ENCODE measurements at places on chromosomes 12 and 14.
A peak's percentile ranks its signal among the peaks of the same experiment; 100 is the strongest.

DNA sequence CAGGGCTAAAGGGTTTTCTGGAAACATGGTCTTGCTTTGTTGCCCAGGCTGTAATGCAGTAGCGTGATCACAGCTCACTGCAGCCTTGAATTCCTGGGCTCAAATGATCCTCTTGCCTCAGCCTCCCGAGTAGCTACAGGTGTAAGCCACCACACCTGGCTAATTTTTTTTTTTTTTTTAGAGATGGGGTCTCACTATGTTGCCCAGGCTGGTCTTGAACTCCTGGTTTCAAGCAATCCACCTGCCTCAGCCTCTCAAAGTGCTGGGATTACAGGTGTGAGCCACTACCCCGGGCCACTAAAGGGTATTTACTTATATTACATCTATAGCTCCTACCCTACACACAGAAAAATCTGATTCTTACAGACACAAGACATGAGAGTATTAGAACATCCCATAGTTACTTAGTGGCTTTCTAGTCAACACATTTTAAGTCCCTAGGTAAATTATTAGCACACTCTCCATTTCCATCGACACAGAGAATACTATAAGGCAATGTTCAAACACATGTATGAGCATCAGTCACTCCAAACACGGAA lies 6.2 kb upstream of the DCAF11 start:
- DNase-seq, result no peak

DNA sequence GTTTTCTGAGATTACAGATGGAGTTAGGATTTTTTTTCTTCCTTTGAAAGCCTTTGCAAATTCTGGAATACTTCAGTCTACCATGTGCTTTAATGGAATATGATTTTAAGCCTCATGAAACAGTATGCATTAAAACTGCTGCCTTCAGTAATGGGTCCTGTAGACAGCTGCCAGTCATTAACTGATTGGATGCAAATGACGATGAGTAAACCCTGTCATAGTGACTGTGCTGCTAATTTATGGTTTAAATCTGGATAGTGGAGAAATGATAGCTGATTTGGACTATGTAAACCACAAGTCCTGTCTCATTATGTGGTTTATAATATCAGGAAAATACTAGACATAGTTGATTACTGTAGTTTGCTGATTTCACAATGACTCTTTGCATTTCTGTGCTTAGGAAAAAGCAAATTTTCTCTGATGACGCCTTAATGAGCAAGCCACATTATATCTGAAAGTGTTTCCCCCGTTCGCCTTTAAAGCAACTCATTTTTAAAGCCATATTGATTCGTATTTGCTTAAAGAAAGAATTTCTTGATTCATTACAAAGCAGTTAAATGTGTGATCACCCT lies 217.6 kb downstream of the TMTC2 start:
- no peak for DNase-seq

- no peak for DNase-seq
Measured at GRCh38 chr14:86897224-86897623, 1095.8 kb downstream of the GALC start.

- no peak for DNase-seq
Measured at GRCh38 chr12:28021704-28022103, 49.2 kb upstream of the PTHLH start.

- no peak for DNase-seq
Measured at GRCh38 chr12:120118321-120119061, 1.9 kb upstream of the RAB35 start.

GRCh38 chr14:72738161-72738611 lies 155.7 kb downstream of the DPF3 start:
- no peak for DNase-seq

DNA sequence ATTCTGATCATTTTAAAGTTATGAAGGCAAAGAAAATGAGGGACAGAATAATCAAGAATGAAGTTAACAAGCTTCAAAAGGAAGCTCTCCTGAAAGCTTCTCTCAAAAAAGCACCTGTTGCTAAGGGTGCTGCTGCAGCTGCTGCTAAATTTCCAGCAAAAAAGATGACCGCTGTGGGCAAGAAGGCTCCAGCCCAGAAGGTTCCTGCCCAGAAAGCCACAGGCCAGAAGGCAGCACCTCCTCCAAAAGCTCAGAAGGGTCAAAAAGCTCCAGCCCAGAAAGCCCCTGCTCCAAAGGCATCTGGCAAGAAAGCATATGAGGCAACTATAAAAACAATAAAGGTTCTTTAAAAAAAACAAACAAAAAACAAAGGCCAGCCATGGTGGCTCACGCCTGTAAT lies 52.7 kb upstream of the NR2C1 start:
- no peak for DNase-seq

DNA sequence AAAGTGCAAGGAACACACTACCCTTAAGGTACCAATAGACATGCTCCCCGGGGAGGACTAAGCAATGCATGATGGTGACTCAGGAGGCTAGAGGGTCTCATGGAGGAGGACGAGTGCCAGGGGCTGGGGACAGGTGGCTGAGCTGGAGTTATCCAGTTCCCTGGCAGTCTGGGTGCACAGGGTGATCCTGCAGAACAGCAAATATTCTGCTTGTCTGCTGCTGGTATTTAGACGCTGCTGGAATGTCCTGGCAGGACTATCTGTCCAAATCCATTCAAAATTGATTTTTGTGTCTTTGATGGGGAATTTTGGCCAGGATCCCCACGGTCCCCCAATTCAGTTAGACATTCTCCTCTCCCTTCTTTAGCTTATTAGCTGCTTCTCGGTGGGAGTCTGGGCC lies 138.7 kb downstream of the C12orf75 start:
- no peak for DNase-seq

DNA sequence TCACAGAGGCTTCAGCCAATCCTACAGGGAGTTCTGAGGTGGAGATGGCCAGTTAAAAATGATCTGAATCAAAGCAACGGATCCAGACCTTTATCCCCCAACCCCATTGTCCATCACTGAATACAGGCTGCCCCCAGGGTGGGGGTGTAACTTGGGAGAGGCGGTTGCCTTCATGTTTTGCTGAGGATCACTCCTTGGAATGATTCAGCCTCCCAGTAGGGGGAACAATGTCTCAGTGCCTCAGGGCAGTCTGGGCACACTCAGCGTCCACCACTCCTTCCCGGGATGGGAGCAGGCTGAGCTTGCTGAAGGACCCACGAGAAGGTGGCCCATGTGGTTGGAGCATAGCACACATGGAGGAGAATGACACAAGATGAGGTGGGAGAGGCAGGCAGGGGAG lies 60.2 kb downstream of the RFX4 start:
- no peak for DNase-seq

DNA sequence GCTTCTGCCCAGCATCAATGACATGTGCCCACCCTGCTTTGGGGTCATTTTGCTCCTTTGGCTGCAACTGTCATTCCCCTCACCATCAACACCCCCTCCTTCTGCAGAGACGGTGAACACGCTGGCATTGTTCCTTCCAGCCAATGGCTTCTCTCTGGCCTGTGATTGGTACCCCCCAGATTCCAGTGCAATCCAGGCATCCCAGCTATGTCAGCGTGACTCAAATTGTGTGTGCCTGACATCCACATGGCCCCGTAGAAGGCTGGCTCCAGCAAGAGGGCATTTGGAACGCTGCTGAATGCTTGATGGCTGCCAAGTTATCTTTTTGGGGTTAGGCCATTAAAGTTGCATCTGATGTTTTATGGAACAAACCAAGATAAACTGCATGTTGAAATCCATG lies 21.0 kb upstream of the CCND2 start:
- DNase-seq, result no peak

- DNase-seq, result no peak
Measured at GRCh38 chr14:63371033-63371432, 52.3 kb upstream of the GPHB5 start.

GRCh38 chr12:29204521-29204920 lies 55.4 kb downstream of the FAR2 start:
- no peak for DNase-seq

DNA sequence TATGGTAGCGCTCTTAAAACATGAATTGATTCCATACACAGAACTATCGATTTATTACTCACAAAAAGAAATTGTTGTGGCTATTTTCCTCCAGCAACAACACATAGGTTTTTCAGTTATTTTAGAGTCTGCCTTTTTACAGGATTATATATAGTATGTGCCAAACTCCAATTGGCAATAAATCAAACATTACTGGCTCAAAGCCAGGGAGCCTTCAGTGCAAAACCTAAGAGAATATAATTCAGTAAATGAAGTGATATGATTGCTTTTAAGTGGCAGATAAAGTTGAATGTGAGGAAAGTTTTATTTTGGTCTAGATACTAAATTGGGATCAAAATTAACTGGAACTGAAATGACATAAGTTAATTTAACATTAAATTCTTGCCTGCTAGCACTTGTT lies 234.8 kb downstream of the PIK3C2G start:
- no peak for DNase-seq

GRCh38 chr12:57049119-57049446 lies 846 bp downstream of the MYO1A start:
- no peak for DNase-seq

- no peak for DNase-seq
Measured at GRCh38 chr14:96069421-96069820, 30.3 kb downstream of the C14orf132 start.

DNA sequence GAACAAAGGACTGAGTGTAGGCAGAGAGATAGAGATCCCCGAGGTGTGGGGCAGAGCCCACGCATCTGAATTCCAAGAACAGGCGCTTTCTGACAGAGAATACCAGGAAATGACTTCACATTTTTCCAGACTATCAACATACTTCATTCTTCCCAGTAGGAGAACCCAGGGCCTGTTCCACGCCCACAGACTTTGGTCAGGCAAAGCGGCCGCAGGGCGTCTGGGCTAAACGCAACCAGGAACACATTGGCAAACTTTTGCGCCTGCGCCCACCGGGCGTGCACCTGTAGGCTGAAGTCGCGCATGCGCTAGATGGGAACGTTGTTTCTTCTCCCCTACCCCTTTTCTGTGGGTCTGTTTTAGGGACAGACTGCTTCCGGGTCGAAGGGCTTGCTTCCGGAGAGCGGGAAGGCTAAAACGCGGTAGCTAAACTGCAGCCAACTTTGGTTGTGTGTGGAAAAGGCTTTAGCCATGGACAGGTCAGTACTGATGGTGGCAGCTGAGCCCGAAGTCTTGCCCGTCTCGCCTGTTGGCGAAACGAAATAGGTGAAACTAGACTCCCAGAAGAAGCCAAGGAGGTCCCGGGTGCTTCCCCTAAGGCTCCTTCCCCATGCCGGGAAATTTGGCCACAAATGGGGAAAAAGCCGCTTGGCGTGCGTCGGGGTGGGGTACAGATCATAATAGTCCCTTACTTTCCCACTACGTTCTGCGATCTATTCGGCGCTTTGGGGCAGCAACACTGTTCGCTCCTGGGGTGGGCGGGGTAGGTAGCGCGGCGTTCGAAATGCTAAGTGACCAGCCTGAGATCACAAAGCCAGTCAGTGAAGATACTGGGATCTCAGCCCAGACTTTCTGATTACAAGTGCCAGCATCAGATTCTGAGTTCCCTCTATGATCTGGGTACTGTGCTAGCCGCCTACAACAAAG lies at the start of gene NUP107:
Gene NUP107, plus strand, starts transcription at position 384 of the 927 bp plus-strand sequence. Its CDS starts 88 bp downstream, at position 472.
- DNase-seq, result peak; percentile 96

GRCh38 chr14:52244328-52244727 lies 23.2 kb upstream of the PTGDR start:
- no peak for DNase-seq

DNA sequence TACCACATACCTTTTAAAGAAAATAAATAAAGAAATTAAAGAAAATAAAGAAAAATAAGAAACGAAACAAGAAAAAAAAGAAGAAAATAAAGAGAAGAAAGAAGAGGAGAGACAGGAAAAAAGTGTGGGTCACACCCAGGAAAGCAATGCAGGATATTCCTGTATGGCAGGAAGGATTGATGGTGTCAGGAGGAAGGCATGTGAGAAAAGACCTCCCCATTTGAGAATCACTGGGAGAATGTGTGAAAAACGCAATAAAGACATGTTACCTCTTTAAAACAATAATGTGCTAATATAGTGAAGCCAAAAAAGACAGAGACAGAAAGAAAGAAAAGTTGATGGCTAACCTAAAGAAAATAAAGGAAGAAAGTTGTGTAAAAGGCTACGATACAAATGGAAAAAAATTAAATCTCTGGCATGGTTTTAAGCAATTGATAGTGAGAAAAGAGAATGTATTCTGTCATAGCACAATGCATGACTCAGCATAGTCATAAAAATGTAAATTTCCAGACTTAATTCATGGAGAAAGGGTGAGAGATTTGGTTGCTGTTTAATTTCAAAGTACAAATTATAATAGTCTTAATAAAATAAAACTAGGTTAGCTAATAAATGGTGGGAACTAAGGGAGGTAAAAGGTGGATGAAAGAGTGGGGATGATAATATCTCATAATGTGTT lies 24.3 kb upstream of the FOXG1 start:
- no peak for DNase-seq

GRCh38 chr14:93301821-93302447 lies 30.9 kb downstream of the BTBD7 start:
- no peak for DNase-seq

- DNase-seq, result no peak
Measured at GRCh38 chr14:95282354-95282985, 37.2 kb downstream of the CLMN start.

GRCh38 chr14:72605921-72606220 lies 288.0 kb downstream of the DPF3 start:
- DNase-seq, result no peak

GRCh38 chr12:25796523-25797000 lies 161.9 kb upstream of the RASSF8 start:
- DNase-seq, result no peak

- DNase-seq, result no peak
Measured at GRCh38 chr12:100058482-100059029, 73.8 kb upstream of the ANKS1B start.

DNA sequence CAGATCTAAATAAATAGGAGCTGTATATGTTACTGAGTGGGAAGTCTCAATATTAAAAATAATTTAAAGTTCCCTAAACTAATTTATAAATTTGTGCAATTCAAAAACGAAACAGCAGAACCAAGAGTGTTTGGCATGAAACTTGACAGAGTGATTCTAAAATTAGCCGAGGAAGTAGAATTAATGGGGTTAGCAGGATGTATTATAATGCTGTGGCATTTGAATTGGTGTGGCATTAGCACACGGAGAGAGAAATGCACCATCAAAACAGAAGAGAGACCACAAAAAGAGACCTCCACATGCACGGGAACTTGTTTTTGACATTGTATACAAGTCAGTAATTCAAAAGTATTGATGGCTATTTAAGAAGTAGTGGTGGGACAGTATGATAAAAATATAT lies 366.0 kb upstream of the RGS6 start:
- no peak for DNase-seq

- no peak for DNase-seq
Measured at GRCh38 chr14:65620195-65620594, 207.7 kb downstream of the FUT8 start.
